ENCODE measurements at places on chromosomes 4 and X.

- DNase-seq: no peak
Observed at GRCh38 chr4:166012129-166013030, 139.3 kb downstream of the TLL1 start.

GRCh38 chrX:154991039-154991438 lies 31.5 kb downstream of the F8 start:
- DNase-seq: no peak

- DNase-seq: no peak
Observed at GRCh38 chrX:65987811-65988210, 52.1 kb downstream of the VSIG4 start.

- DNase-seq: peak; percentile 55
Observed at GRCh38 chrX:125003746-125004446, 315.8 kb upstream of the TEX13C start.

GRCh38 chr4:126778348-126778747 lies 854.4 kb upstream of the INTU start:
- DNase-seq: peak; percentile 27
